ENCODE measurements at places on chromosomes 16 and 17.

DNA sequence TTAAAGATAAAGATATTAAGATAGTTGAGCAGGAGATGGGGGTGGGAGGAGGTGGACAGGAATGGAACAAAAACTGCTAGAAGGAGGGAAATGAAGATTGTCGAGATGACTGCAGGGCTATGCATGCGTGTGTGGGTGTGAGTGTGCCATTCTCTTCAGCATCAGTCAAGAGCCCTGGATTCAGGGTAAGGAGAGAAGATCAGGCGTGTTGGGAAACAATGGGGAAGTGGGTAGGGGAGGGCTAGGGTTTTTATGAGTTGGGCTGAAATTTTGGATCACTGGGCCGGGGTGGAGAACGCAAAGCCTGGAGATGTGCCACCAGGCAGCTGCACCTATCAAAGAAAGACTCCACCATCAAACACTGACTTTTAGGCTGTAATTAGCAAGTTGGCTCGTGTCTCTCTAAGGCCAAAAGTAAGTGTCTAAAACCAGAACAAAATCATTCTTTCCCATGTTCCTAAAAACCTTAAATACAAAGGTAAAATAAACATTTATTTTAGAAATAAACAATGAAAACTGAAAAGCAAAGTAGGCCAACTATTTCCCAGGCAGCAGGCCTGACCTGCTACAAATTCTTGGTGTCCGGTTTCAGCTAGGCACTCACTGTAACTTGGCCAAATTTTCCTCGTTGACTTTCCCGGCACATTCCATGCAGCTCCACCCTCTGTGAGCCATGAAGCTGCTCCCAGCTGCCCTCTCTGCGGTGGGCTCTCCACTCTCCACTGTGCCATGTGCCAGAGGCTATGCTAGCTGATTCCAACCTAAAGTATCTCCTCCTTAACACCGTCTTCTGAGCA, 4.2 kb downstream of the CDRT4 start:
- peak; percentile 83 for DNase-seq

GRCh38 chr16:66357523-66357928, 9.0 kb upstream of the CDH5 start:
- peak; percentile 57 for DNase-seq

DNA sequence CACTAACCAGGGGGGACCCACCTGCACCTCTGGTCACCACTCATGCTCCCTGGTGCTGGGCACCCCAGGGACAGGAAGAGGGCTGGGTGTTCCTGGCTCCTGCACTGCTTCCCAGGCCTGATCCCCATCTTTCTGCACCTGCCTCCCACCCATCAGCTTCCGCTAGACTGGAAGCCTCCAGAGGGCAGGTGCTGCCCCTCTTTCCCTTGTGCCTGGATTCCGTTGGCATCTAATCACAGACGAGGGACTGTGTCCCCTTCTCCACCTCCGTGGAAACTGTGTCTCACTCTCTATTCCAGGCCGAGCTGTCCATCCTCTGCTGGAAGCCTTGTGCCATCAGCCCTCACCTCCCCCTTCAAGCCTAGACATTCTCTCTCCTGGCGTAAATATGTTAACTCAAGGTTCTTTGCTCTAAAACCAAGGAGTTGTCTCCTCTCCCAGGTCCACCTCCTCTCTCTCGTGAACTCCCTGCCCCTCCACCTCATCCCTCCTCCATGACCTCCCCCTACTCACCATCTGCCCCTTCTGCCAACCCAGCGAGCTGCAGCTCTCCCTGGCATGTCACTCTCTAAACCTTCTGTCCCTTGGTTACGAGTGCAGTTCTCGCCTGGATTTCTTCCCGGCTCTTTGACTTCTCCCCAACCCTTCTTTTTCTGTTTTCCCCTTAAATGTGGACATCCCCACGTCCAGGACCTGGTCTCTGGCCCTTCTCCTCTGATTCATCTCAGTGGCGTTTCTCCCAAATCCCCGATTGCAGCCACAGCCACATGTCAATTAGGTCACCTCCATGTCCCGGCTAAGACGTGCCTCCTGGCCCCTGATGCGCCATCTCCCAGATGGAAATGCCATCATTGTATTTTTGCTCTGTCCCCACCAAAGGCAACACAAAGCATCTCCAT, 107.7 kb downstream of the SEC14L1 start:
- DNase-seq = no peak

DNA sequence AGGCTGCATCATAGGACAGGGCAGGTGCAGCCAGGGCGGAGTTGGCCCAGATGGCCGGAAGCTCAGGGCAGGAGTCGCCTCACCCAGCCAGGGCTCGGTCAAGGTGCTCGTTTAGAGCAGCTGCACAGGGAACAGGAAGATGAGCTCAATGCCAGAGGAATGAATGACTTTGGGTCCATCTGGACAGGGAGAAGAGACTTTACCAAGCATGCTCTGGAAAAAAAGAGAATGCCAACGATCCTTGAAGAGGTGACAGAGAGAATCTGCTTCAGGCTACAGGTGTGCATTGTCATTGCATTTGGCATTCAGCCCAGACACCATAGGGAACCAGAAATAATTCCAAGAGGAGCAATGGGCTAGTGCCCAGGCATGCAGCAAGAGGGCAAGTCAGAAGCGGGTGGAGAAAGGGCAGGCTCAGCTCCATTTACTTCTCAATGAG, 6.7 kb upstream of the MPP3 start:
- DNase-seq = no peak

GRCh38 chr17:37731056-37731455, 13.8 kb downstream of the HNF1B start:
- no peak for DNase-seq

DNA sequence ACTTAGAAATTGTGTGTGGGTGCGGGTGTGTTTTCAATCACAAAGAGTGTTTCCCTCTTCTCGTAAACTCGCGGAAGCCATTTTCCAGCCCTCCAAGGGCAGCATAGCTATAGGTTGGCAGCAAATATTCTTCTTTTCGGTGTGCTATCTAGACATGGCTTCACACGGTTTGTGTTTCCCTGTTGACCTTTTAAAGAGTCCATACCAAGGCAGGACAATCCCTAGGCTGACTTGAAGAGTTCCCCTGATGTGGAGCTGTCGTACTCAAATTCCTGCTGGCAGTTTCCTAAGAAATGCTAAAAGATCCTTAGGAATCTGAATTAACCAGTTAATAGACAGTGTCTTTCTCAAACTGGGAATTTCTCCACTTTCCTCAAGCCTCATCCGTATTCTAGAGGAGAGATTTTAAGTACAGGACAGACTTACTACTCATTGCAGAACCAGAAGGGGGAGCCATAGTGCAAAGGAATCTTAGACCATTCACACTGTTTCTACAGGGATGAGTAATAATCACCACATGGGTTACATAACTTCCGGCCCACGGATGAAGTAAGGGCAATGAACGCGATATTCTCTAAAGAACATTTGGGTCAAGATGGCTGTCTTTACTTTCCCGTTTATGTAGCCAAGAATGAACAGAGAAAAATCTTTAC, 288.6 kb upstream of the ELAC2 start:
- peak; percentile 14 for DNase-seq

GRCh38 chr17:60065136-60065535, 13.6 kb downstream of the HEATR6 start:
- DNase-seq = no peak

DNA sequence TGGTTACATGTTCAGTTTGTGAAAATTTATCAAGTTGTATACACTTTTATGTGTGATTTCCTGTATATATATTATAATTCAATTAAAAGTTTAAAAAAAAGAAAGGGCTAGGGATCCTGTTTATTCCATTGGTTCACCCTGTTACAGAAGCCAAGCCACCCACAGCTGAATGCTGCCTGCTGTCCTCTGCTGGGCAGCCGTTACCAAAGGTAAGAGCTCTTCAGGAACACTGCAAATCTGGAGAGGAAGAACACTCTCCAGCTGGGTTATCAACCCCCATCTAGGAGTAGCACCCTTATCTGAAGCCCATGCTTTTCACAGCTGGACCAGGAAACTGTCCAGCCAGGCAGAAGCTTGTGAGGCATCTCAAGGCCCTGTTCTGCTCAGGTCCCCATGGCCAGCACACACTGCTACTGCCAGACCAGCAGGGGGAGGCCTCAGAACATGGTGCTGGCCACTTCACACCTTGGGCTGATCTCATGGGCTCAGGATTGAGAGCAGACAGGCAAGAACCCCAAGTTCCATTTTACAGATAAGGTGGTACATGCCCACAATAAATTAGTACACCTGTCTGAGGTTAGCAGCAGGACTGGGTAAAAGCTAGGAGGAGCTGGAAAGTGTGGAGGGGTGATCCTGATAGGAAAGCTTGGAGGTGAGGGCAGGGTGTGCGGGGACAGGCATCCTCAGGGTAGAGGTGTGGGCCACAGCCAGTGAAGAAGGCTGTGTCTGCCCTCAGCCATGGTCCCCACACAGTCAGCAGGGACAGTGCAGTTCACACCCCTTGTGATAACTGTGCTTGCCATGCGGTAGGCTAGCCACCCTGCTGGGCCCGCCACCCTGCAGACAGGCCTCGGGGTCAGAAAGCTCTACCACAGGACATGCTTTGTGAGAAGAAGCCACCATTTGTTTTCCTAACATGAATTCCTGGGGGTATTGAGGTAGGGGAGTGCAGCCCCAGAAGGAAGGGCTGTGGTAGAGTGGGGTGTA, 54.3 kb upstream of the SREBF1 start:
- DNase-seq = no peak

DNA sequence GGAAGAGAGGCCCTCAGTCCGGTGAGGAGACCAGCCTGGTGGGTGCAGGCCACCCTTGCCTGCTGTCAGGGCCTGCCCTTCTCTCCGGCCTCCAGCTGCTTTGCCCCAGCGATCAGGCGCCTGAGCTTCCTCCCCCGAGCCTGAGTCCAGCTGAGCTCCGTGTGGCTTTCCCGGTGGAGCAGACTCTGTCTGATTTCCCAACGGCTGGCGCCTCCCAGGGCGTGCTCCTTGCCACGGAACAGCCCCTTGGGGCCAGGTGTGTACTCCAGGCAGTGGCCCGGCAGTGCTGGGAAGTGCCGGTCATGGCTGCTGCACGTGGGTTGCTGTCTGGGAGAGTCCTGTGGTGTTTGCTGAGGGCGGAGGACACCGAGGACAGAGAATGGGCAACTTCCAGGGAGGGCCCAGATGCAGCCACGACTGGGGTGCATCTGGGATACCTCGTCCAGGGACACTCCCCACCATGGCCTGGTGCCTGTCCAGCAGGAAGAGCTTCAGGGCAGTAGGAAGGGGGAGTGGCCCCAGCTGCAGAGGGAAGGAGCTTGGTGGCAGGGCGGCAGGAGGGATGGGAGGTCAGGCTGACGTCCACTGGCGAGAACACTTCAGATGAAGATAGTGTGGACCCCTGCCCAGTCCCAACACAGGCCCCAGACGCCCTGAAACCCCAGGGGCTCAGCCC, 22.5 kb downstream of the METRNL start:
- DNase-seq = no peak

DNA sequence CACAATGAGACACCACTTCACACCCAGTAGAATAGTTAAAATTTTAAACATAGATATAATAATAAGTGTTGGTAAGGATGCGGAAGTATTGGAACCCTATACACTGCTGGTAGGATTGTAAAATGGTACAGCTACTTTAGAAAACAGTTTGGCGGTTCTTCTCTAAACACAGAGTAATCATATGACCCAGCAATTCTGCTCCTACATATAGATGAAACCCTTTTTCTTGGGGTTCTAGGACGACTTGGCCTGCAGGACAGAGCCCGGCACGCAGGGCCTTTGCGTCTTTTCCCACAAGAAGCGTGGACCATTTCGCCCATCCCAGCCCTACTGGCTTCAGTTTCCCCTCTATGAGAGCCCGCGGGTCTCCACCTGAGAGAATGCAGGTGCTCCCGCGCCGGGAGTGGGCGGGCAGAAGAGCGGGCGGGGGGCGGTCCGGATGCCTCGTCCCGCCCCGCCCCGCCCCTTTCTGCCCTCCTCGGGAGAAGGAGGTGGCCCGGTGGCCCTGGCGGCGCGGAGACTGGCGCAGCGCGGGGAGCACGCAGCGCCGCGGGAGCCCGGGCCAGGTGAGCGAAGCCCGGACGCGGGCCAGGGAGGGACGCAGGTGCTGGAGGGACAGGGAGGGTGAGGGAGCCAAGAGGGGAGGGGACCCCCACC, at the start of gene SDR42E2:
TSS of gene SDR42E2 (plus strand) at position 508 of the 657 bp plus-strand sequence. CDS start 3,077 bp downstream, outside the sequence.
- DNase-seq = no peak

DNA sequence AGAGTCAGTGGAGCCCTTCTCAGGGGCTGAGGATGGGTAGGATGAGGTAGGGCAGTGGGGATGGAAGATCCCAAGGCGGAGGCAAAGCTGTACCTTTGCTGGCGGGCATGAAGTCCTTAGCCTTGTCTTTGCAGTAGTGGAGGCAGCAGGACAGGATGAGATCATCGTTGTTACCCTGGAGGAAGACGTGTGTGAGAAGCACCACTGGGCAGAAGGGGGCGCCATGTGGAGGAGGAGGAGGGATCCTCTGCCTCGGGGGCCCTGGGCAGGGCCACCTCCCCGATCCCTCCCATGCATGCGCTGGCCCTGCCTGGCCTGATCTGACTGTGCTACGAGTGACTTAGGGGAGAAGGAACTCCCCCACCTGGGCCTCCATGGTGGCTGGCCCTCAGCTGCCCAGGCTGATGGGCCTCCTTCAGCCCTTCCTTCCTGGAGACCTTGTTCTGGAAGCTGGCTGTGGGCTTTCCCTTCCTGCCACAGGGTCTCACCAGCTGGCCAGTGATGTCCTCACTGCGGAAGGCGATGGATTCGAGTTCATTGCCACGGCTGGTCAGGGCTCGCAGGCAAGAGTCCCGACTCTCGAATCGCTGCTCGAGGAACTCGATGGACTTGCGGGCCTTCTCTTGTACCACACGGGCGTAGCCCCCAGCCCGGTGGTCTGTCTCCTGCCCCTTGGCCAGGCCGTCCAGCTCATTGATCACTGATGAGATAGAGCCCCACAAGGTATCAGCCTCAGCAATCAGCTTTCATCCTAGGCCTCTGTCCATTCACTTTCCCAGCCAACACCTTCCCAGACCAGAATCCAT, 10.3 kb downstream of the HIC1 start:
- no peak for DNase-seq

- no peak for DNase-seq
Observed at GRCh38 chr16:47363761-47364160, 97.1 kb downstream of the ITFG1 start.

DNA sequence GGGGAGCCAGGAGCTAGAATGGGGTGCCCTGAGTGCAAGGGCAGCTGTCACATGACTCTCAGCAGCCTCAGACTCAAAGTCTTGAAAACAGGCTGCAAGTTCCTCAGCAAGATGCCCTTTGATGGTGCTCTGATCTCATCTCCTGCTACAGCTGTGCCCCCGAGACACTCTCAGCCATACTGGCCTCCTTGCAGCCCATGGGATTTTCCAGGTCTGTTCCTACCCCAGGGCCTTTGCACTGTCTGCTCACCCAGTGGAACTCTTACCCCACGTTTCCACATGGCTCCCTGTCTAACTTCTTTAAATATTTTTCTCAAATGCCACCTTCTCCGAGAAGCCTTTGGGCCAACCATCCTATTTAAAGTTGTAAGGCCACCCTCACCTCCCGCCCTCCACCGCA, 146.9 kb downstream of the C16orf95 start:
- no peak for DNase-seq

DNA sequence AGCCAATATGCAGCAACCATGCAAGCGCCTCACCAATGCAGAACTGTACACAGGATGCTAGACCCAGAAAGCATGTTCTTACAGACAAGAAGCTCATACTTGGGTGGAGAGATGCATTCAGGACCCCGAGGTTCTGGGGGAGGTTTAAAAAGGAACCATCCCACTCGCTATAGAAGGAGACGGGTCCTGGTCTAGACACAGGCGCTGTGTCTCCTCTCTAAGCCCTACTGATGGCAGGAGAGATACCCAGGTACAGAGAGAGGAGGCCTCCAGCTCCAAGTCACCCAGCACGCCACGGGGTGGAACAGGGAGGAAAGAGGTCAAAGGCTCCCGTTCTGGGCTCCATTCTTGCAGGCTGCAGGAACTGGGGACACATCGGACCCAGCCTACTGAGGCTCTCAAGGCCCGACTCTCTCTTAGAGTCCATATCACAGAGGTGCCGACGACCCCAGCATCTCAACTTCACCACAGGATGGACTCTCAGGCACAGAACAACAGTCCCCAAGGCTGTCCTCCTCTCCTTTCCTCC, 28.0 kb downstream of the SRCIN1 start:
- no peak for DNase-seq
